ENCODE measurements at places on chromosomes 1 and 21.

DNA sequence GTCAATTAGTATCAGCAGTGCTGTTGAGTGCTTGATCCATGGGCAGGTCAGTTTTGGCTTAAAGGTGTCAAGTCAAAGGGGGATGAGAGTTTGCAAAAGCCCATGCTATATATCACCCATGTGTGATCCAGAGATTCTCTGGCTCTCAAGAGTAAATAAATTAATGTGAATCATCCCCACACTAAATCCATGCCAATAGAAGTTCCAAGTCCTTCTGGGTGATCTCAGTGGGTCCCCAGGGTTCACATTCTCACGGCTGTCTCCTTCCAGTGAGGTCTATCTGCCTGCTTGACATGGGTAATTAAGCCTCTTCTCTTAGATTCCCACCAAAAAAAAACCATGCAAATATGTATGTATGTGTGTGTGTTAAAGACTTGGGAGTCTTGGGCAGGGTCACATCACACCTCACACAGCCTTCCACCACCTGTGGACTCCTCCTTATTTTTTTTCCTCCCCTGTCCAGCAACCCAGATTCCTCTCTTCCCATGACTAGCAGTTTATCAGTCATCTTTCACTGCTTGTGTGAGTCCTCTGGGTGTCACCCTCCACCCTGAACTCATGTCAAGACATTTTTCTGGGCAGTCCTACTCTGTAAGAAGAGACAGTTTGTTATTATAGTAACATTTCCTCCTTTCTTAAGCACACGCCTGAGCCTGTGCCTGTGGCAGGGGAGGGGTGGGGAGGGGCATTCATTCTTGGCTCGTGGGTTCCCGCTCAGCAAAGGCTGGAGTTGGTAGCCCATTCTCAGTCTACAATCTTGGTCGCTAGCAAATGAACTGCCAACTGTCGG is 14.3 kb upstream of the S100A11 start:
- DNase-seq = peak; percentile 20

GRCh38 chr1:32208891-32209328 is at the start of gene DCDC2B:
TSS of gene DCDC2B (plus strand) at chr1:32209089. CDS start at chr1:32209094, 5 bp downstream.
- DNase-seq = no peak

DNA sequence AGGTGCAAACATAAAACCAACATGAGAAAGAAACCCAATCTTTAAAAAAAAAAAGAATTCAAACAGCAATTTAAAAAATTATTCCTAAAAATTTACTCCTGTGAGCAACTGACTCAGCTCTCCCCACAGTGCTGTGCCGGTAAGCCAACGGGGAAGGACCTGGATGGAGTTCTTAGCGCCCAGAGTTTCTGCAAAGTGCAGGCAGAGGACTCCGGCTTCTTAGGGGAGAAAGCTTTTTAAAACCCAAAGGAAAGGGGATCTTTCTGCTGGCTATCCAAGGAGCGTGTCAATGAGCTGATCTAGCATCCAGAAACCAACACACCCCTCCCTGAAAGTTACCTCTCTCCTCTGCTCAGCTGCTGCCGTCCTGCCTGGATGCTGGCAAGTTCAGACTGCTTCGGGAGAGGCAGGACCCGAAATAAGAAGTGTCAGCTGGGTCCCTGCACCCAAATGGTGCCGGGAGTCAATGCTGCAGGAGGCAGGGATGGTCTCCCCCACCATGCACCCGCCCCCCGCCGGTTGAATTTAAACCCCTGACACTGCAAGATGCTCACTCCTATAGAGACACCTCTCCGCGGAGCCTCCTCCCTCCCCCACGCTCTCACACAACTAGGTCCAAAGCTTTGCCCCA is 32.2 kb upstream of the H6PD start:
- no peak for DNase-seq

GRCh38 chr1:99979091-99979490 is 9.3 kb downstream of the SLC35A3 start:
- no peak for DNase-seq

- DNase-seq = no peak
Observed at GRCh38 chr1:29500041-29500440, 263.7 kb downstream of the PTPRU start.

GRCh38 chr1:150464422-150464826 is 22.8 kb upstream of the TARS2 start:
- peak; percentile 17 for DNase-seq

- no peak for DNase-seq
Observed at GRCh38 chr1:156833603-156834002, 17.0 kb upstream of the SH2D2A start.

- DNase-seq = peak; percentile 48
Observed at GRCh38 chr1:91769742-91770141, 116.2 kb downstream of the TGFBR3 start.

DNA sequence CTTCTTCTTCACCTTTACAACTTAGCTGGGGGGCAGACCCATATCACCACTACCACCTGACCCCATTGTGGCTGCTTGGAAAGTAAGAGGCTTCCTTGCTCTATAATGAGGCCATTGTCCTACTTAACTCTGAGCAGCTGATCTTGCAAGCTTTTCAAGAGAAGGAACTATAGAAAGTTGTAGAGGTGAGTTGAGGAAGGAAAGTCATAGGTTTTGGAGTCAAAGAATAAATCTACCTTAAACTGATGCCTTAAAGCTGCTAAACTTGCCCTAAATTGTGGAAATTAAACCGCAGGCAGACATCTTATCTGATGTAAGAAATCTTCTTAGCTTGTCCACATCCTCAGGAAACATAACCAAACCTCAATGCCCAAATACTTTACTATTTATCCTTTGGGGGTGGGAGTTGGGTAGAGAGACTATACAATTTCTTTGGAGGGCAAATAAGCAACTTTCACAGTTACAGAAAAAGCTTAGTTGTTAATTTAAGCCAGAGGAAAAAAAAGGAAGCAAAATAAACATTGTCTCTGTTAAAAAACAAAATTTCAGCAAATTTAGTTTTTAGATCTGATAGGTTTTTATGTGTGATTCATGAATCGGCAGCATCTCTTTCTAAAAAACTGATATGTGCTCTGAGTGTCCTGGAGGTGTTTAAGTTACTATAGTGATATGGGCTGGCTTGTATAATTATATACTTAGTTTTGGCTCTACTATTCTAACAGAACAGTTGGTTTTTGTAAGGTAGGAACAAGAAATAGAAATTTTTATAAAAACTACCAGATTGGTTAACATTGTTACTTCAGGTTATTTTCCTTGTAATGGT is 4.7 kb downstream of the IL23R start:
- DNase-seq = no peak

DNA sequence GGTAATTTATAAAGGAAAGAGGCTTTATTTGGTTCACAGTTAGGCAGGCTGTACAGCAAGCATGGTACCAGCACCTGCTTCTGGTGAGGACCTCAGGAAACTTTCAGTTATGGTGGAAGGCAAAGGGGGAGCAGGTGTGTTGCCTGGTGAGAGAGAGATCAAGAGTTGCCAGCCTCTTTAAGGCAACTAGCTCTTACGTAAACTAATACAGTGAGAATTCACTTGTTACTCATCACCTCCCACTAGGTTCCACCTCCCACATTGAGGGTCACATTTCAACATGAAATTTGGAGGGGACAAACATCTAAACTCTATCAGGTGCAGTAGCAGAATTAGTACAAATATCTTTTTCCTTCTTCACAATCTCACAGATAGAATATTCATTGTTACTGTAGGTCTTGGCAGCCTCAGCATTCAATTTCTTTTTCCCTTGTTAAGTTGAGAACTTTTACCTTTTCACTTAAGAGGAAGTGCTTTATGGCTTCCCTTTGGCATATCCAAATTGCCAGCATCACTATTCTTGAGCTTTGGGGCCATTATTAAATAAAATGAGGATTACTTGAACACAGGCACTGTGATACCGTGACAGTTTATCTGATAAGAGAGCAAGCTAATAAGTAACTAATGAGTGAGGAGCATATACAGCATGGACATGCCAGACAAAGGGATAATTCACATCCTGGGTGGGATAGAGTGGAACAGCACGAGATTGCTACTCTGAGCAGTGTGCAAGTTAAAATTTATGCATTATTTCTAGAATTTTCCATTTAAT is 48.4 kb downstream of the MAGI3 start:
- no peak for DNase-seq

- DNase-seq = no peak
Observed at GRCh38 chr1:22245726-22246125, 102.8 kb upstream of the WNT4 start.

GRCh38 chr21:28633839-28634555 is 358.7 kb downstream of the LTN1 start:
- peak; percentile 87 for DNase-seq

GRCh38 chr1:203408486-203409481 is 57.9 kb upstream of the FMOD start:
- peak; percentile 81 for DNase-seq

DNA sequence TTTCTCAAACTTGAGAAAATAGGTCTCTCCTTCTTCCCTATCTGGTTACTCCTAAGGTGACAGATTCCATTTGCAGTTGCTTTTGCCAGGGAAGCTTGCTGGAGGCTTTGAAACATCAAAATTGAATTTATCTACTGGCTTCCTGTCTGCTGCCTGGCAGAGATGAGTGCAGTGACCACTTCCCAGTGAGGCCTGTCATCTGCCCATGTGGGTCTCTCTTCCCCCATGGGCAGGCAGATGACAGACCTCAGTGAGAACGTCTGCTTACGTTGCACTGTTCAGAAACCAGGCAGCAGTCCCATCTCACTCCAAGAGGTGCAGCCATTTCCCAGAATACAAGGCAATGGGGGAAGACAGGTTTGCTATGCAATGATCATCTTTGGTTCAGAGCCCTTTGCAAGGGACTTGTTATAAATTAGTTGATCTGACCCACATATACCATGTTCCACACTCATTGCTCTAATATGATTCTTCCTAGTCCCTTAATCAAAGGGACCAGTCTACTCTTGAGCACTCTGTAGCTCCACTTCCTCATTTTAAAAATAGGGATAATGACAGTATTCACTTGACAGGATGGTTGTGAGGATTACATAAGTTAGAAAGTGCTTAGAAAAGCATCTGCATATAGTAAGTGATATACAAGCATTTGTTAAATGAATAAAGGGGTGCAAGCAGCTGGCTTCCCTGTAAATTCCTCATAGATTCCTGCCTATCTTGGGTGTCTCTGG is 10.6 kb downstream of the PGBD5 start:
- no peak for DNase-seq

GRCh38 chr1:18557621-18558465 is 72.8 kb upstream of the PAX7 start:
- no peak for DNase-seq

- no peak for DNase-seq
Observed at GRCh38 chr1:6507037-6507428, 15.6 kb upstream of the PLEKHG5 start.

DNA sequence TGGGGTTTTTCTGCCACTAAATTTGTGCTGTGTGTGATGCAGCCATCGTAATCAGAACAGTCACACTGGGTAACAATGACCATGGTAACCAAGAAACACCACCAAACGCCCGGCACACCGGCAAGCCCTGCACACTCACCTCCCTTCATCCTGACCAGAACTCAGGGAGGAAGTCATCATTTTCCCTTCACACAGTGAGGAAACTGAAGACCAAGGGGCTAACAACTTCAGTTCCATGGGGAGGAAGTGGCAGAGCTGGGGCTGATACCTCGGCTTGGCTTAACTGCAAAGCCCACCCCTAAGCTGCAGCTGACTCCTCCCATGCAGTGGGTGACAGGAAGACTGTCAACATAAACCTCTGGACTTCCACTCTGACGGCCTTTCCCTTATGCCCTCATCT is 69.3 kb upstream of the BCAR3 start:
- no peak for DNase-seq

- DNase-seq = no peak
Observed at GRCh38 chr1:112067989-112068388, 78.5 kb upstream of the KCND3 start.

- no peak for DNase-seq
Observed at GRCh38 chr1:95625224-95625623, 391.2 kb downstream of the RWDD3 start.

DNA sequence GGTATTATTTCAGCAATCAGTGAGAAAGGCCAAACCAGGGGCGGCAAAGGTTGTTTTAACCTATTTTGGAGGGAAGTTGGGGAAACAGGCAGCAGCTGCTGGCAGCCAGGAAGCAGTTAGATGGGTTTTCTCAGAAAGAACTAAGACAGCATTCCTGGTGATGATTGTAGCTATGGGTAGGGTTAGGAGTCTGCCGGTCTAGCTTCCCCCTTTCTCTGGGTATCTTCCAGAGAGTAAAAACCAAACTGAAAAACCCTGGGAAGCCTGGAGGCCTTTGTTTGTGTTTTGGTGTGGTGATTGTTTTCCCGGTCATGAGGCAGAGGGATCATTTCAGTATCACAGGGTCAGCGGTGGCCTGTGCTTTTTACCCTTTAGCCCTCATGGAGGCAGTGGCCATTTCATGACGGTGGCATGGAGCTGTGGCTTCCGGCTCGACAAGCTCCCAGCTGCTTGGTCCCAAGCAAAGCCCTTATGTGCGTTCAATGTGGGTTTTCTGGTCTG is 19.5 kb upstream of the TNFRSF1B start:
- no peak for DNase-seq

- DNase-seq = no peak
Observed at GRCh38 chr1:23254584-23254983, 37.3 kb upstream of the HTR1D start.

- no peak for DNase-seq
Observed at GRCh38 chr1:157622471-157622870, 24.6 kb upstream of the FCRL4 start.

DNA sequence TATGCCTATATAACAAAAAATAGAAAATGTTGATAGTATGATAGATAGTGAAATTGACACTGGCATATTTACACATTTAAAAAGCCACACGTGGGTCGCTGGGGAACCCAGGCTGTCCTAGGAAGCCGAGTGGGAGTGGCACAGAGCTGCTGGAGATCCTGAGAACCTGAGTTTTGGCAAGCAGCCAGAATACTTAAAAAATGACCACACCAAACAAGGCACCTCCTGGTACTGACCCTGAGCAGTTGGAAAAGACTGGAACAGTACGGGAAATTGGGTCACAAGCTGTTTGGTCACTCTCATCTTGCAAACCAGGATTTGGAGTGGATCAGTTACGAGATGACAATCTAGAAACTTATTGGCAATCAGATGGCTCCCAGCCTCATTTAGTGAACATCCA is 111.5 kb downstream of the ZFYVE9 start:
- no peak for DNase-seq

DNA sequence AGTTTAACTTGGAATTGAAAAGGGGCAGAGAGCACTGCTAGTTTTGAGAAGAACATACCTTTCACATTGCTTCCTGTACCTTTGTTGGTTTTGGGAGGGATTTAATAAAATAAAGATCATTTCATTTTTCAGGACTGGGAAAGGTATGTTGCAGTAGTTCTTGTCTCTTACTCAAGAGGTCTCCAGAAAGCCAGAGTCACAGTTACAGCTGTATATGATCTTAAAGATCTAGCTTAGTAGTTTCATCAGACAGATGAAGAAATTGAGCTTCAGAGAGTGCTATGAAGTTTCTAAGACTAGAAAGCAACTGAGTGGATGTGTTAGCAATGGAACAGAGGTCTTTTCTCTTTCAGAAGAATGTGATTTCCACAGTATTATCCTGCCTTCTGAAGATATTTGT is 1.0 kb downstream of the OR10K2 start:
- DNase-seq = no peak
